Activated CD4-positive, alpha-beta T cell treated with anti-CD3 and anti-CD28 coated beads, Interleukin-2, amount 50 U/mL, for 48 hours (primary cell): ENCODE measurements at places on chromosomes 16 and 17.

DNA sequence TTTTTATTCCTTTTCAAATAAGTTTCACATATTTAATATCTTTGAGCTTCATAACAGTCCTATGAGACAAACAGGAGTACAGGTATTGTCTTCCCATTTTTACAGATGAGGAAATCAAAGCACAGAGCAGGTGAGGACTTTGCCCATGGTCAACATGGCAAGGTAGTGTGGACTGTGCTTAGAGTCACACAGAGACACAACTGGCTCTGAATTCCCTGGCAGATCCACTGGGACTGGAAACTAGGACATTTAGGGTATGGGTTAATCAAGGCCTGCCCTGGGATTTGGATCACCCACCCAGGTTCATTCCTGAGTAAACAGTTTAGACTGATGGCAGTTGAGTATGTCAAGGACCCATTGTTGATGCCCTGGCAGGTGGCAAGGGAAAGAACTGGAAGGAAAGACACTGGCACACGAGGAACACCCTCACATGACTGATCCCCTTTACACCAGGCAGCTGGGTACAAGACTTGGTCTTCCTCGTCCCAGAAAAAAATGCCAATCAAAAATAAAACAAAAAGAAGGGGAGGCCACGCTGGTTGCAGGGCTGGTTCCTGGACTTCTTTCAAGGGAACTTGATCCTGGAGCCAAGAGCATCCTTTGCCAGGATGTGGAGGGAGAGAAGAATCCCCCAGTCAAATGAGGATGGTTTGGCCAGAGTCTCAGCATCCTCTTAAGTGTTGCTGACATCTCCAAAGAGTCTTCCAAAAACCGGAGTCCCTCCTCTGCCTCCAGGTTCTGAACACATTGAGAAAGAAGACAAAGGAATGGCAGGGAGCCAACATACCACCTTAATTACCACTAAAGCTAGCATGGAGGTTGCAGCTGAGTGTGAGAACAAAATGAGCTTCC, 34.9 kb downstream of the CHD9 start:
- DNase-seq: no peak

GRCh38 chr16:12410837-12411490, 392.7 kb downstream of the CPPED1 start:
- no peak for DNase-seq

- no peak for DNase-seq
Observed at GRCh38 chr16:88460496-88461330, 7.6 kb downstream of the ZFPM1 start.

- DNase-seq: no peak
Observed at GRCh38 chr17:61481421-61481820, 29.2 kb downstream of the TBX4 start.

DNA sequence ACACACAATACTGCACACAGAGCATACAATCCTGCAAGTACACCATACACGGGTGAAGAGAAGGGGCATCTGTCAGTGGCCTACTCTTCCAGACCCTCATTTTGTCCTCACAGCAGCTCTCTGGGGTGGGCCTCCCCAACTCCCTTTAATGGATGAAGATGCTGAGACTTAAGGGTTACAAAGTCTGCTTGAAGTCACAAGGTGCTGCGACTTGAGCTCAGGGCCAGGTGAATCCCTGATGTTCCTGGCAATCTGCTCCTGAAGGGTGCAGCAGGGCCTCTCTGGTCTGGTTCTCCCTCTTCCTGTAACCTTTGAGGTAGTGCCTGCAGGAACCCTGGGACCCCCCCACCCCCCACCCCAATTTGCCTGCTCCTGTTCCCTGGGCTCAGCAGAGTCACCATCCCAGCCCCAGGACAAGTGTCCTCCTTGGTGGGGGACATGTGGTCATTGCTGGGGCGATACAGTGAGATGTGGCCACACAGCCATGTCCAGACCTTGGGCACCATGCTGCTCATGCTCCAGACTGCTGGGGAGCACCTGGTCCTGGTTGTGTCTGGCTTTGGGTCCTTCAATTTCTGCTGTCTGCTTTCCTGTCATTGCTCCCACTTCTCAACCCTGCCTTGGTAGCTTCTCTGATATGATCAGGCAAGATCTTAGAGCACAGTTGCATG, 107.5 kb downstream of the METRNL start:
- DNase-seq: no peak

DNA sequence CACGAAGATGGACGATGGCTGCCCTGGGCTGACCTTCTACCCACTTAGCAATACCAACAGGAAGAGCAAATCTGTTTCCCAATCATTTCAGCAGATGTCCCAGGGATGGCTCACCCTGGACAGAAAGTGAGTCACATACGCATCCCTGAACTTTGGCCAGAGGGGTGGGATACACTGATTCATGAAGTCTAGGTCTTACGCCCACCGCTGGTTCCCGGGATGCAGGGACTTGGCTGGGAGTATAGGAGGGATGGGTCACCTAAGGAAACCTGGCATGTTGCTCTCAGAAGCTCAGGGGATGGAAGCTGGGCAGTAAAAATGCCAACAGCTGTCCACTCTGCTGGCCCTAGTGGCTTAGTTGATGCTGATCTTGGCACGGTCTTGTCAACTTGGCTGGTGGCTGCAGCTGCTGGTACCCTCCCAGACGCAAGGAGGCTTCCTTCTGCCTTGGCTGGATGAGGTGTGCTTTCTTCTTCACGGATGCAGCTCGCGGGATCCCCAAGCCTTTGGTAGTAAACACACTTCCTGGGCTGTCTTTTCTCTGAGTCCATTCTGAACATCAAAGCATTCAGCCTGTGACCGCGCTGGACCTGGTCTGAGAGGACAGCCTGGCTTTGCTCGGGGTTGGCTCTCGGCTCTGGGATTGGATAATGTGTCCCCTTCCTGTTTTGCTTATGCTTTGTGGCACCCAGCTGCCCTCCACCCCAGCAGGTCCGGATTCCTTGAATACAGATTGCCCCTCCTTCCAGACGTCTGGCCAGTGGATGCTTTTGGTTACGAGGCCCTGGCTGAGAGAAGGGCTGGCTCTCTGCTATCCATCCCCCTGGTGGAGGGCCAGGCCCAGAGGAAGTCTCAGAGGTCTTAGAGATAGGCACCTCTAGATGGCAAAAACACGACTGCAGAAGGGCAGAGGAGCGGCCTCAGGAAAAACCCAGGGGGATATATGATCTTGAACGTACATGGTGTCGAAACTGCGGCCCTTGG, 71.5 kb downstream of the RAP1GAP2 start:
- DNase-seq: no peak

- no peak for DNase-seq
Observed at GRCh38 chr17:62705778-62706597, 78.5 kb downstream of the MRC2 start.

DNA sequence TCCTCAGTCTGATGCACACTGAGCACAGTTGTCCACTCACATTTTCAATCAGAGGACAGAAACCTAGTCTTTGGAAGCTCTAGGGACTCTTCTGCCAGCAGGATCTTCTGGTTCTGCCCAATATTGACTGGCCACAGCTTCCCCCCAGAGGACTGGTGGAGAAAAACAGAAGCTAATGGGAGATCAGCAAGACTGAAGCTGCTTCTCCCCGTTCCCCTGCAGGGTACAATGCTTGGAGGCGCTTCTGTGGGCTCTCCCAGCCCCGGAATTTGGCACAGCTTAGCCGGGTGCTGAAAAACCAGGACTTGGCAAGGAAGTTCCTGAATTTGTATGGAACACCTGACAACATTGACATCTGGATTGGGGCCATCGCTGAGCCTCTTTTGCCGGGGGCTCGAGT, 10.3 kb downstream of the EPX start:
- DNase-seq: no peak

DNA sequence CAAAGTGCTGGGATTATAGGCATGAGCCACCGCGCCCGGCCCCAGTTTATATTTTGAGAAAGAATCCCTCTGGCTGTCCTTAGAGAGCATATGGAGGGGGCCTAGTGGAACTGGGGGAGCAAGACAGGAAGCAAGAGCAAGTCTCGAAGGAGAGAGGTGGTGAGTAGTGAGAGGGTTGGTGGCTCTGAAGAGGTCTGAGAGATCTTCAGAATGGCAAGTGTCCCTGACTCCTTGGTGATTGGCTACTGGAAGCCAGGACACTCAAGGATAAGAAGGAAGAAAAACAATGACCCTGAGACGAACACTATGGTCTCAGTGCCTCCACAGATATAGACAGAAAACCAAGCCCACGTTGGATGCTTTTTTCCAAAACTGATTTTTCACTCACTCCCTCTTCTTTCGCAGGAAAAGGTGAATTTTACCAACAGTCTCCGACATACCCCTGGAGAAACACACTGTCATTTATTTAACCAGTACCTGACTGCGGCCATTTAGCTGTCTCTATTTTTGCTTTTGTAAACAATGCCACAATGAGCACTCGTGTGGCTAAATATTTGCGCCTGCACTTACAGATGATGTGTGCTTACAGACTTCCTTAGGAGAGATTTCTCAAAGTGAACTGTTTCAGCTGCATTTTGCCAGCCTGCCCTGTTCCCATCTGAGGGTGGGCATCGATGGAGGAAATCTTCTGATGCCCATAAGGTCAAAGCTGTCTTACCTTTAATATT, 15.9 kb upstream of the DOK4 start:
- no peak for DNase-seq

DNA sequence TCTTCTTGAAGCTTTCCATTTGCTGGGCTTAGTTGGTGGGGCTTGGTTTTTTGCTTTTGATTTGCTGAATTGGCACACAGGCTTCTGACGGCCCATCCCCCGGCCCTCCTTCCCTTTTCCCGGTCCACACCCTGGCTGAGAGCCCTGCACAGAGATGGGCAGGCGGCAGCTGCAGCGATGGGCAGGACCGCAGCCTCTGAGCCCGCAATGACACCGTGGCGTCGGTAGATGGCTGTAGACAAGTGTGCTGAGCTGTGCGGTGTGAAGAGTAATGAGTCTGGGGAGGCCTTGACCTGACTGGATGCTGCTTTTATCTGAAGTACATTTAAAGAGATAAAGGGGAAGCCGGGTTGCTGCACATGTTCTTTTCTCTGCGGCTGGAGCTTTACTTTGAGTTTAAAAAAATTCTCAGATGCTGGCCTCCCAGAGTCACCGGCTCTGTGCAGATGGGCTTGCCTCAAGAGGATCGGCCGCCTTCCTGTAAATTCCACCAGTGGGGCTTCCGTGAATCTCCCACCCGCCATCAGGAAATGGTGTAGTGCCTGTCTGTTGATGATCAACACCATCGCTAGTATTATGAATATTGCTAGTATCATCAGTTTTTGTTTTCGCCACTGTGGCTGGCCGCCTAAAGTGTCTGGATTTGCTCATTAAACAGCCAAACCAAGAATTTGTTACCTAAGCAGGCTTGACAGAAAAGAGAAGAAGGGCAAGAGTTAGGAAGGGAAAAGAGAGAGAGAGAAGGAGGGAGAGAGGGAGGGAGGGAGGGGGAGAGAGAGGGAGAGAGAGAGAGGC, 245.6 kb upstream of the RBFOX1 start:
- DNase-seq: no peak

DNA sequence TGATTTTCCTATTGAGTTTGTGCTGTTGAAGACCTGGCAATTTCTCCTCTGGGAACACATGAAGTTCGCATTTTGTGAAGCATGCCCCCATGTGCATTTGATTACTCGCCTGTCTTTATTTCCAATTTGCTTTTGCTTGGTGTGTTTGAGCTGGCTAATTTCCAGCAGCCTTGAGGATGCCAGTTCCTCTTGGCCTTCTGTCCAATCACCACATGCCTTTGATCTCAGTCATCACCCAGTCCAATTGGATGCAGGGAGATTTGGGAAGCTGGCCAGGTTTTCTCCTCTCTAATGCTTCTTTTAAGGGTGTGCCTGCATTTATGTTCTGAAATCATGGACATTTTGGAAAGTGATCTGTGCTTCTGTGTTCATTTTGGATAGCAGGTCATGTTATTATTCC, 3.8 kb upstream of the TMEM100 start:
- no peak for DNase-seq

DNA sequence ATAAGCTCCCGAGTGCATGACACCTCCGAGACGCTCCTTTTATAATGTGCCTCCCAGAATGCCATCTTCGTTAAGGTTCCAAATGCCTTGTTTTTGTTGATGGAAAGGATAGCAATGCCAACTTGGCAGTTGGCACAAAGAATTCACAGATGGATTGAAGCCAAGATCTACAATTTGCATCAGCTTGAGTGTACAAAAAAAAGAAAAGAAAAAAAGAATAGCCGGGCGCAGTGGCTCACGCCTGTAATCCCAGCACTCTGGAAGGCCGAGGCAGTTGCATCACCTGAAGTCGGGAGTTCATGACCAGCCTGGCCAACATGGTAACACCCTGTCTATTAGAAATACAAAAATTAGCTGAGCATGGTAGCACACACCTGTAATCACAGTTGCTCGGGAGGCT, 7.6 kb downstream of the TBC1D16 start:
- no peak for DNase-seq

- no peak for DNase-seq
Observed at GRCh38 chr16:78900044-78900811, 700.3 kb downstream of the MAF start.

DNA sequence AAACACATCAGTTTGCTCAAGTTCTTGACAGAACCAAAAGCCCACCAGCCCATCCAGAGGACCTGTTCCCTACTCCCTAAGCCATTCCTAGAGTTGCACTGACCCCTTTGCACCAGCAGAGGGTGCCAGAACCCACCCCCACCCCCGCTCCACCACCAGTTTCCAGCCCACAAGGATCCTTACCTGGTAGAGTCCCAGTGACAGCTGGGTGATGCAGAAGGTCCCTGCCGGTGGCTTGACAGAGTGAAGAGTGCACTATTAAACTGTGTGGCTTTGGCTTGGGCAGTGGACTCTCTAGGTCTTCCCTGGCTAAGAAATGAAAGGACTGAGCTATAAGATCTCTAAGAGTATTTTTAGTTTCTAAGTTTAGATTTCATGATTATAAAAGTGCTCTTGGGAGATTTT, 73.3 kb upstream of the MTMR4 start:
- DNase-seq: peak; percentile 70

DNA sequence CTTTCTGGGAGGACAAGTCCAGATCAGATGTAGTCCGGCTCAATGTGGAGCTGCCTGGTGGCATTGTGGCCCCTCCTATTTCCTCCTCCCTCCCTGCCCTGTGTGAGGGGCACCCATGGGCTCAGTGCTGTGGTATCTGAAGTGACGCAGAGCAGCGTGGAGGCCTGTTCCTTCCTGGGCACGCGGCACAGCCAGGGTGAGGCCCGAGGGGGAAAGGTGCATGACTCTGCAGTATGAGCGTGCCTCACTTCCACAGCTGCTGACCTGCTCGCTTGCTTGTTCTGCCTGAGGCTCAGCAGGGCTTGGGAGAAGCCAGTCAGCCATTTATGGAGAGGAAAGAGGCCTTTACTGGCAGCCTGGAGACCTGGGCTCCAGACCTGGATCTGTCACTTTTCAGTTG, 11.7 kb downstream of the TMEM238L start:
- no peak for DNase-seq

- no peak for DNase-seq
Observed at GRCh38 chr16:10590342-10590741, 9.9 kb upstream of the EMP2 start.

DNA sequence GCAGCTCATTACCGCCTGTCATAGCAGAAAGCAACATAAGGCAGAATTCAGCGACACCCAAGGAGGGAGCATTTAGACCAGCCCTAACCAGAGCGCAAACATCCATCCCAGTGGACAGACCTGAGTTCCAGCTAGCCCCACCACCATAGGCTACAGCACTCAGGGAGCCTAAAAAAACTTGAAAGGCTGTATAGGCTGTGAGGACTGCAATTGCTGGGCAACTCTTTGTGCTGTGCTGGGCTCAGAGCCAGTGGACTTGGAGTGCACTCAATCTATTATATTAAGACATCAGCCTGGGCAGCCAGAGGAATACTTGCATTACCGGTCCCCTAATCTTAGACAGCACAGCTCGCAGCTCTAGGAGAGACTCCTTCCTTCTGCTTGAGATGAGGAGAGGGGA, 207.3 kb downstream of the KIF2B start:
- DNase-seq: no peak

- no peak for DNase-seq
Observed at GRCh38 chr17:41538565-41538991, 10.5 kb upstream of the KRT19 start.

GRCh38 chr17:5128905-5129535, 13.2 kb downstream of the USP6 start:
- DNase-seq: no peak
